ENCODE measurements at places on chromosomes 12 and 14.

- DNase-seq = no peak
Observed at GRCh38 chr14:23044840-23045239, 2.8 kb downstream of the PSMB11 start.

- no peak for DNase-seq
Observed at GRCh38 chr14:31297701-31298344, 90.2 kb upstream of the HECTD1 start.

DNA sequence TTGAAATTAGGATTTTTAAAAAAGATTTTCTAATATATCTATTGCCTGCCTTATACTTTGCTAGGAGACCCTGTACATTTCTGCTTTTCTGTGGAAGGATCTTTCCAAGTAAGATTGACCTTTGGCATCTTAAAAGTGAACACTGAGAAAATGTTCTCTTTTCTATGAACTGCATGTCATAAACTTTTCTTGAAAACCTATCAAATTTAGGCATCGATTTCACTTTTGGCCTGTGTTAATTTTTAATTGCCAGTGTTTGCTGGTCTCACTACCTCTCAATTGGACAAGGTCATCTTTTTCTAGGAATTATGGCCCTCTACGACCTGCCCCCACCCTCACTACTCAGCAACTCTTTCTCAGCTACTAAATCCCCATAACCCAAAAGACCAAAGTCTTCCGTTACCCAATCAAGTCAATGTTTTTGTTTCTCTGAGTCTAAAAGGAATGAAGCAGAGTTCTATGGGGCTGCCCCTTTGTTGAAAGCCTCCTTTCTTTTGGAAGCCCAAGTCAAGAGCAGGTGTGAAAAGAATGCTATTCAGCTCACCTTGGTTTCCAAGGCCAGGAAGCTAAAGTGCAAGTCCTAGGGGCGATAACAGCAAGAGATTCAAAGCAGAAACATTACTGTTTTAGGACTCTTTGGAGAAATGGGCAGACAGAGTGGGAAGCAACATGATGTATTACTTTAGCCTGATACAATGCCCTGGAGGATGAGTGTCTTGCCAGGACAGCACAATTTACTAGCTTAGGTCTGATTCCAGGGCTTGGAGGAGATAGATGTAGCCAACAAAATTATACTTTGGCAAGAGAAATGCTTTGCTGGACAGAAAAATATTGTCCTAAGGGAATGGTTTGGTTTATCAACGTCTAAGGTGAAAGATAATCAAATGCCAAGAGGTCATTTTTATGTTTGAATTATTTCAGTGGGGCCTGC lies 55.0 kb downstream of the IGF1 start:
- peak; percentile 66 for DNase-seq

- no peak for DNase-seq
Observed at GRCh38 chr14:51638071-51638944, 13.4 kb upstream of the FRMD6 start.

DNA sequence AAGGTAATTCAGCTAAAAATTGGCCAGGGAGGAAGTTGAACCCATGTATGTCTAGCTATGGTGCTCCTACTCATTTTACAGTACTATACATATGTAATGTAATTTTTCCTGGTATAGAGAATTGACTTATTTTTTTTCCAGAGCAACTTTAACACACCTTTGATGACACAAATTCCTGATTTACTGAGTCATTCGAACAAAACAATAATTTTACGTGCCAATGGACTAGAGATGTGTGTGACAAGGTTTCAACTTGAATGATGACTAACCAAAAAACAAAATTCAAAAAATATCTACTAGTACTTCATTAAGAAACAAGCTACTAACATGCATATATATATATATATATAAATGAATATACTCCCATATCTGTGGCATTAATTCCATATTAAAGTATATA lies 180.5 kb downstream of the KITLG start:
- no peak for DNase-seq

DNA sequence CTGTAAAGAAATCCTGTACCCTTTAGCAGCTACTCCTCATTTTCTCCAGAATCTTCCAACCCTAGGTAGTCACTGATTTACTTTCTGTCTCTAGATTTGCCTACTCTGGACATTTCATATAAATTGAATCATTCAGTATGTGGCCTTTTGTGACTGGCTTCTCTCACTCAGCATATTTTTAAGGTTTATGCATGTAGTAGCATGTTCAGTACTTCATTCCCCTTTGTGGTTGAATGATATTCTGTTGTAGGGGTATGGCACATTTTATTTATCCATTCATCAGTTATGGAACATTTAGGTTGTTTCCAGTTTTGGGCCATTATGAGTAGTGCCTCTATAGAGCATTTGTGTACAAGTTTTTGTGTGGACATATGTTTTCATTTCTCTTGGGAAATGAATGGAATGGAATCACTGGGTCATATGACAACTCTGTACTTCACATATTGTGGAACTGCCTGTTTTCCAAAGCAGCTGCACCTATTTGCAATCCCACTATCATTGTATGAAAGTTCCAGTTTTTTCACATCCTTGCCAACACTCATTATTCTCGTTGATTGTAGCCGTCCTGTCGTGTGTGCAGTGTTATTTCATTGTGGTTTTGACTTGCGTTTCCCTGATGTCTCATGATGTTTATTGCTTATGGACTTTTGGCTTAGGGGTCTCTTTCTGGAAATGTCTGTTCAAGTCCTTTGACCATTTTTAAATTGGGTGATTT lies 57.2 kb downstream of the ATF7IP start:
- DNase-seq = no peak

- DNase-seq = no peak
Observed at GRCh38 chr12:68699486-68699885, 12.7 kb downstream of the NUP107 start.

DNA sequence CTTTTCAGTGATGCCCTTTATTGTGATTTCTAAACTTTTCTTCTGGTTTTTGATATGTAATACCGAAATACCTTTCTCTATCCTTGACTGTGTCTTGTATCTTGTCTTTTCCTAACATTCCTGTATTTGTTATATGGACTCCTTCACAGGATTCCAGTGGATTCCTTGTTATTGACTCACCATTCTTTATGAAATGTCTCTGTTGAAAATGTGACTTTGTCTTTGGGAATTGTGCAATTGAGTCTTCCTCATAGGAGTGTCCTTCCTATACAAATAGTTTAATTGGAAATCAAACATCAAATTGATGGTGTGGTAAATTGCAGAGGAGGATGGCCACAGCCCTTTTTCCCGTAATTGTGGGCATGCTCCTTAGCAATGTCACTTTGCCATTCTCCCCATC lies 296.6 kb upstream of the KITLG start:
- DNase-seq = no peak

DNA sequence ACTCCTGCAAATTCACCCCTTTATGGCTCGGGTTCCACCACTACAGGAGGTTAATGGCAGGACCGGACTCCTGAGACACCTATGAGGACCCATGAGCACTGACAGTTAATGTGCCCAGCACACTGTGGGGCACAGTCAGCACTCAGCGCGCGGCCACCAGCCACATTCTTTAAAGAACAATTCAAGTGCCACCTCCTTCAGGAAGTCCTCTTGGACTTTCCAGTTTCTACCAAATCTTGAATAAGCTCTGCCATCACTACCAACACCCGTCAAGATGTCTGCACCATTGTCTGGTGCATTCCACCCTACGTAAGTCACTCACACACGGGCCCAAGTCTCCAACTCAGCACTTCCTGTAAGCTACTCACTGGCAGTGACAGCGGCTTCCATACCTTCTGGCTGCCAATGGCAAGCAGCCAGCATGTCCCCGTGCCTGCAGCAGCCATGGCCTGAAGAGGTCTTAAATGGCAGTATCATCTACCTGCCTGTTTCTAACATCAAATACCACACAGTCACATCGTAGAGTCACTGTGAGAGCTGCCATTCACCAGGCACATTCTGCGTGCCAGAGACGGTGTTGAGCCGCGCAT lies 48.5 kb downstream of the CDC42BPB start:
- peak; percentile 80 for DNase-seq

DNA sequence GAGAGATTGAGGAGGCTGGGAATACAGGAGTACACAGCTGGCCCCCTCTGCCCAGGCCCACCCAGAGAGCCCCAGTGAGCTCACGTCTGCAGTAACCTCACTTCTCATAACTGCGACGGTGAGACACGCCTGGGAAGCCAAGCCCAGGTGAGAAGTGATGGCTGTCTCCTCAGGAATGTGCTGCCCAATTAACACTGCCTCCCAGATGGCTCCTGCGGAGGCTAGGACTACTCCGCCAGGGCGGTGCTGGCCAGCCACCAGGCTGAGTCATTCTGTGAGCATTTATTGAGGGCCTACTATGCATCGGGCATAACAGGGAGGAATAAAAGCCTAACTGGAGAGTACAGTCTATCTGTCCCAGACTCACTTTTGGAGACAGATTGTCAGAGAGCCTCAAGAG lies 9.3 kb upstream of the TMEM106C start:
- DNase-seq = no peak

GRCh38 chr12:84572196-84572595 lies 340.4 kb downstream of the SLC6A15 start:
- DNase-seq = no peak

DNA sequence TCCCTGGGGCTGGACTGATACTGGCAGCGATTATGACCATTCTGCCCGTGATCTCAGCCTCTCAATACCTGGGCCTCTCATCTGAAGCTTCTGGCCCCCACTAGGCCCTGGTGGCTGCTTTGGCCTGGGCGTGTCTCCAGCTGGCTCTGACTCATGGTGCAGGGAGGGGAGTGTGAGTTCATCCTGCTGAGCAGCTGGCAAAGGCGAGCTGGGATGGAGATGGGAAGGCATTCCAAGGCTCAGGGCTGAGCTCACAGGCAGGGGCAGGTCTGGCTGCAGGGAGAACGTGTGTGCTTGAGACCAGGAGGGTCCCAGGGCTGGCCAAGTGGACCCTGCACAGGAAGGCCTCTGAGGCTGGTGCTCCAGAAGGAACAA lies 221.8 kb downstream of the TMEM121 start:
- DNase-seq = no peak

DNA sequence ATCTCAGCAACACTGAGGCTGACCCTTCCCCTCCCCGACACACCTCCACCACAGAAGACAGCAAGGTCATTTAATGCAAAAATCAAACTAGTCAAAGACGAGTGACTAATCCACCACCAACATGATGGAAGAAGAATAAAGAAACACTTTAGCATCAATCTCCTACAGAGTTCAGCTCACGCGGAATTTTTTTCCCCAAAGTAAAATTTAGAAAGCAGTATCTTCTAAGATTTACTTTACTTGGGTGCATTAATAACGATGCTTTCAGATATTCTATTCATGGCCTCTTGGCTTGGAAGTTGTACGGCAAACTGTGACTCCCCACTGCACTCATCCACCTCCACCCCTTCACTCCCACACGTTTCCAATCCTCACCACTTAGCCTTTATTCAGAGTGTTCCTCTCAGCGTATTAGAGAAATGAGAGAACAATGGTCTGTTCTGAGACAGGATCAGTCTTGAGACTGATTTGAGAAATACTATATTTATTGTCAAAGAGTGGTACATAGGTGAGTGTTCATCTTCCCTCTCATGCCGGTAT lies 1.9 kb downstream of the EGLN3 start:
- DNase-seq = no peak

DNA sequence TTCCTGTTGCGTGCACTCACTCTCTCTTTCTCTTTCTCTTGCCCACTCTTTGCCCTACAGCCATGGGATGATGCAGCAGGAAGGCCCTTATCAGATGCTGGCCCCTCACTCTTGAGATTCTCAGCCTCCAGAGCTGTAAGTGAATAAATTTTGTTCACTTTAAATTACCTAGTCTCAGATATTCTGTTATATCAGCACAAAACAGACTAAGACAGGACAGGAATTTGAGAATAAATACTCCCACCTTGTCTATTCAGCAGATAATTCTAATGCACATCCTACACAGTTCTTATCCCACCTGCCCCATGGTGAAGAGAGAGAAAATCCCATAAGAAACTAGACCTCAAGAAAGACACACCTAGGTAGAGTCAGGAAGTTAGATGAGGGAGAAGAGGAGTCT lies 25.8 kb upstream of the G2E3 start:
- DNase-seq = no peak

- DNase-seq = no peak
Observed at GRCh38 chr14:71229875-71230274, 322.6 kb downstream of the PCNX1 start.

DNA sequence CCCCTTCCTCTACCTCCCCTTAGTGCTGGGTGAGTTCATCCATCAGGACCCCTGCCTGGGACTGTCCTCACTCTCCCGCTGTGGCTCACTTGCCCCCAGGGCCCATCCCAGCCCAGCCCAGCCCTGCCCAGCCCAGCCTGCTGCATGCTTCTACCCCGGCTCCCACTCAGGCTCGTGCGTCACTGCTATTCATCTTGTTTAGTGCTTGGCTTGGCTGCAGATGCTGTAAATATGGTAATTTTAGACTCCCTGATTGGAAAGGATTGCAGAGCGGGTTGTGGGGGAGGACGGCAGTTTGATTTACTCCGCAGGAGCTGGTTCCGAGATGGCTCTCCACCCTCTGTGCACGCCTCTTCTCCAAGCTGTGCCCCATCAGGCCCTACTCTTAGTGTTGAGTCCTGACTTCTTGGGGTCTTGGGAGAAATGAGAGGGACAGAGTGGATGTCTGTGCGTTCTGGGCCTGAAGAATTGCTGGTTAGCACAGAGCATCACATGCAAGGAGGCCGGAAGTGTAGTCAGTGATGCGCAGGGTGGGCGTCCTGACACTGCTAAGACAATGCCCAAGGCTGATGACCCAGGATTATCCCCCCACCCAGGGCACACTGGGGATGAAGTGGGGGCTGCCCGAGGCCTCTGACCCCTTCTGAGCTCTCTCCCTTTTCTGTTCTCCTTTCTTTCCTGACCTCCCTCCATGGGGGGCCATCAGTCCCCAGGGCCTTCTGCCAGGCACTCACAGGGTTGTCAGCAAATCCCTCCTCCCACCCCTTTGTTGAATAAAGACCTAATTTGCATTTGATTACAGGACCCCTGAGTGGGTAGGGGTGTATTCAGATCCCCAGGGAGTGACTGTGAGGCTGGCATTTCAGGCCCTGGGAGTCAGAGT lies 244.4 kb downstream of the ZFP36L1 start:
- DNase-seq = peak; percentile 98

DNA sequence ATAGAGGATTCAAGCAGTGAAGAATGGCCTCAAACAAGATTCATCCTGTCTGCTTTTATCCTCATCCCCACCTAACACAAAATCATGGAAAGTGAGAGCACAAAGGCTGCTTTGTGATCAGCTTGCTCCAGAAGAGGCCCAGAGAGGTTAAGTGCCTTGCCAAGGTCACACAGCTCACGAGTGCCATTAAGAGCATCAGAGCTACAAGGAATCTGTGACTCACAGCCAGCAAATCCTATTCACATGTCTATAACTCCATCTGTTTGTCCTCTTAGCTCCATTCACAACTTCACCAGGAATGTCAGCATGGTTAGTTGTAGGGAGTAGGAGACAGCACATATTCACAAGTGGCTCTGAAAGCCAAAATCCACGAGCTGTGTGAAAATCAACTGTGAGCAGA lies 79.8 kb downstream of the TTC9 start:
- DNase-seq = no peak

Measured in muscle of leg (tissue), 16 donors.